T-helper 22 cell (primary cell): ENCODE measurements at places on chromosomes 6 and 20.

GRCh38 chr6:293193-294174 lies 1.2 kb downstream of the DUSP22 start:
- DNase-seq: no peak

DNA sequence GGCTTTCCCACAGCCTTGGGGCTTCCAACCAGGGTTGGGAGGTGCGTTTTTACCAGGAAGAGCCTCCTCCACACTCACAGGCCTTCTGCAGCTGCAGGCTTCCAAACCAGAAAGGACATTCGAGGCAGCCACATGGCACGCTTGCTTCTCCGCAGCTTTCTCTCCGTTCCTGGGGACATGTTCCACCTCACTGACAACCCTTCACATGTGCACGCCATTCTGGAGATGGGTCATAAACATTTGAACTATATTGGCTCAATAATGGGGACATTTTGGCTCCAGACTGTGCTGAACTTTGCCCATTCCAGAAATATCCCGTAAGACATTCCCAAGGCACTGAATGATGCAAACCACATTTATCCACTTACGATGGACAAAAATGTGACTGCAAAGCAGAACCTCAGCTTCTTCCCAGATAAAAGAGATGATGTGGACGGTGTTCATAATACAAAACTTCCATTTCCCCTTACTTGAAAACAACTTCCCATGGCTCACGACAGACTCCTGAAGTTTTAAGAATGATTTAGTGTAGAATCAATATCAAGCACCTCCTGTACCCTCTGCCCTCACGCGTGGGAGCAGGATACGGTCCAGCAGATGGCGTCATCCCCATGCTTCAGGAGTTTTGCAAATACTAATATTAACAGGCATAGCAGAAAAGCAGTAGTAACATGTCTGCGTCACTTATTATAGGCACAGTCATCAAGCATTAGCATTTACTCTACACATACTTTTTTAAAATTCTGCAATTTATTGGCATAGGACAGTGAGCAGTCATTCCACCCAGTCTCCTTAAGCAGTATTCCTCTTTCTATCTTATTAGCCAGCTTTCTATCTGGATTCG lies 25.4 kb upstream of the FOXF2 start:
- DNase-seq: no peak

DNA sequence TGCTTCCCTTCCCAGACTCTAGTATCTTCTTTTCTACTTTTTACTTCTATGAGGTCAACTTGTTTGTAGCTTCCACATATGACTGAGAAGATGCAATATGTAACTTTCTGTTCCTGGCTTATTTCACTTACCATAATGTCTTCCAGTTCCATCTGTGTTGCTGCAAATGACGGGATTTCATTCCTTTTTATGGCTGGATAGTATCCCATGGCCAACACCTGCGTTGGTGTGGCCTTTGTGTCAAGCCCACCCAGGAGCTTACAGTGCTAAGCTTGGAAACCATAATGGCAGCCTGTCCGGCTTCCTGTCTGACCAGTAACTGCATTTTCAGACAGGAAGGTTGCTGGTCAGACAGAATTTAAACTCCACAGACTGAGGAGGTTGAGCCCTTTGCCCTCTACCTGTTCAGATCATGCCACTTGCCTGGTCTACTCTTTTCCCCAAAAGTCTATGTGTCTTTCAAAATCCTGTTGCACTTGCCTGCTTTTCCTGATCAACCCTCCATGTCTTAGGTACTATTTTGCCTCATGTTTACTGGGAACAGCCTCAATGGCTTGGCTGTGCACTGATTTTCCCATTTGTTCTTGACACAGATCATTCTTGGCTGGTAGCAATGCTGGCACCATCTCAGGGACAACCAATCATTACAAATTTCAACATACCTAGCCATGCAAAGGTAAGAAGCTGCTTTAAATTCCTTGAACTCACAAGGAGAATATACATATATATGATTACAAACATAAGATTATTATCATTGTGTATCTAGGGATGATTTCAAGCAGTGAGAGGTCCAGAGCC lies 114.3 kb upstream of the PLEKHG1 start:
- no peak for DNase-seq

DNA sequence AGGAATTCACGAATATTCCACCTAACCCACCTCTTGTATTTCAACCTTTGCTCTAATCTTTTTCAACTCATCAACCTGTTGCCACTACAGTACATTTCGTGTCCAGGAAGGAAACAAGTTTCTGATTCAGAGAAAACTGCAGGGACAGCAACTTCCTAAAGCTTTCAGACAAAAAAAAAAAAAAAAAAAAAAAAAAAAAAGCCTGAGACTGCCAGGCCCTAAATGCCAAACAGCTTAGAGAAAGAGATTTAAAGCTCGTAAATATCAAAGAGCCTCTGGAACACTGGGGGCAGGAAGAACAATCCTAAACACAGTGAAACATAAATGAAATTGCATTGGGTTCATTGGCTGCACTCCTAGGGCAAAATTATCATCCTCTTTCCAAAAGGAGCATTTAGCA lies 411.2 kb upstream of the SPTLC3 start:
- no peak for DNase-seq

DNA sequence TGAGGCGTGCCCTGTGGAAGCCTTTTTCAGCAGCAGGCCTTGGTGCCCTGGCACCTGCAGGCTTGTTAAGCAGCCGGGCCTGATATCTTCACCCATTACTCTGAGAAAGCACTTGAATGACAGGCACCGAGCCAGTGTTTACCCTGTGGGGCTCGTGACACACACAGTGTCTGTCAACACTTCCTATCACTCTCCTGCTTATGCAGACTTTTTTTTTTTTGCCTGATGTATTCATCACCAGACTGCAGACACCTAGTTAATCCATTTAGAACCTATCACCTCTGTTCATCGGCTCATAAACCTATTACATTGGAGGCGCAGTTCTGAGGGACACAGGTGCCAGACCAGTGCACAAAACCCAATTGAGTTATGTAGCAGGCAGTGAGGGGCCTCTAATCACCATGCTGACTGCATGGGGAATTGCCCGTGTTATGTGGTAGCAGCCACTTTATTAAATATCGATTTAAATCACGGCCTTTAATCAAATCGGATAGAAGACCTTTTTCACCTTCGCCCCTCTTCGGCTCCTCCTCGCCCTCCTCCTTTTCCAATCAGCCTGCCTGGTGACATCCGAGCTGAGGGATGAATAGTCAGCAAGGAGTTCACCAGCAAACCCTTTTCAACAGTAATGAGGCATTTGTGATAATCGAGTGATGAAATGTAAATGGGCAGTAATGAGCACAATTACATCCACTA lies 962.9 kb upstream of the SLC35B3 start:
- no peak for DNase-seq

DNA sequence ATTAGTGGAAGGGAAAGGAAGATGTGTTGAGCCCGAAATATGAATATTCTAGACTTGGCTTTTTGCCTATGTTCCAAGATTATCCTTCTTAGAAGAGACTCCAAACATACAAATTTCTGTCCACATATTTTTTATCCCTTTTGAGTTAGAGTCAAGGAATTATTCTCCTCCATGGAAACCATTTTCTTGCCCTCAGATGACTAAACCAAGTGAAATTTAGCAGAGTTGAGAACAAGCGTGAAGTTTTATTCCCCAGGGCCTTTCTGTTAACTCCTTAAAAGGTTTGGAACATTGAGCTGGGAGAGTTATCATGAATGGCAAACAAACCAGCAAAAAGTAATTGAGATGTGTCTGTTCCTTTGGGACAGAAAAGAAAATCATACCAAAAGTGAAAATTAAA lies 286.1 kb upstream of the PLCB4 start:
- no peak for DNase-seq

DNA sequence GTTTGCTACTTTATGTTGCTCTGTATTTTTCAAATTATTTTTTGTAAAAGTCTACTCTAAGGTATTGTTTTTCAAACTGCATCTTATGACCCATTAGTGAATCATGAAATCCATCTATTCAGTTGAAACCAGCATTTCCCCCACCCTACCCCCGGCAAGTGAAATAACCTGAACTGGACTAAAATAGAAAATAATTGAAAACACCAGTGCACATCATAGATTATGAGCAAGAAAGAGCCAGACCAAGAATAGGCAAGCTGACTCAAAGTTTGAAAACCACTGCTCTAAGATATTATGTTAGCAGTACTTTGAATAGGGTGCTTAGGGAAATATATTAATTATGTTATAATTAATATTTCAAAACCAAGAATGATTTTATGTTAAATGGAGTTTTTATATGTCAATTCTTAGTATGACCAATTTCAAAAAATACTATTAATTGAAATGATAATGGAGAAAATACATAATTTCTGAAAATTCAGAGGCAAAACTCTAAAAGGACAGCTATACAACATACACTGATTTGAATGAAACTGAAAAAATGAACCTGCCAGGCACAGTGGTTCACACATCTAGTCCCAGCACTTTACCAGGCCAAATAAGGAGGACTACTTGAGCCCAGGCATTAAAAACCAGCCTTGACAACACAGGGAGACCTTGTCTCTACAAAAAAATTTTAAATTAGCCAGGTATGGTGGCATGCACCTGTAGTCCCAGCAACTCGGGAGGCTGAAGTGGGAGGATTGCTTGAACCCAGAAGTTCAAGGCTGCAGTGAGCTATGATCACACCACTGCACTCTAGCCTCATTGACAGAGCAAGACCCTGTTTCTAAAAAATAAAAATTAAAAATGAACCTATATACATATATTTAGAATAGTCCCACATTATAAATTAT lies 112.0 kb downstream of the CDK19 start:
- DNase-seq: no peak

DNA sequence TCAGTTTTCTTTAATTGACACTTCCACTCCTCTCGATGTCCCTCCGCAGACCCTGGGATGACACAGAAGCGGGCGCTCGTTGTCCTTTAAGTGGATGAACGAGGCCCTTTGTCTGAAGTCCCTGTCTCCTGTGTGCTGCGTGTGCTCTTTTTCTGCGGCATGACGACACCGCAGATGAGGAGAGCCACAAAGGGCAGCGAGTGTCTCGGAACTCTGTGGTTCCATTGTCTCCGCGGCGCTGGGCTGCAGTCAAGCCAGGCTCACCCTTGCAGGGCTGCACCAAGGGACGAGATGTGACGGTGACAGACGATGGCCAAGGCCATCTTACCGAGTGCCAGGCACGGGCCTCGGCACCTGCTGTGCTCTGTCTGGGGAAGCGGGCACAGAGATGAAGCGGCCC lies 10.6 kb downstream of the PRR18 start:
- DNase-seq: no peak

- no peak for DNase-seq
Measured at GRCh38 chr6:154962753-154963152, 32.4 kb upstream of the TIAM2 start.

DNA sequence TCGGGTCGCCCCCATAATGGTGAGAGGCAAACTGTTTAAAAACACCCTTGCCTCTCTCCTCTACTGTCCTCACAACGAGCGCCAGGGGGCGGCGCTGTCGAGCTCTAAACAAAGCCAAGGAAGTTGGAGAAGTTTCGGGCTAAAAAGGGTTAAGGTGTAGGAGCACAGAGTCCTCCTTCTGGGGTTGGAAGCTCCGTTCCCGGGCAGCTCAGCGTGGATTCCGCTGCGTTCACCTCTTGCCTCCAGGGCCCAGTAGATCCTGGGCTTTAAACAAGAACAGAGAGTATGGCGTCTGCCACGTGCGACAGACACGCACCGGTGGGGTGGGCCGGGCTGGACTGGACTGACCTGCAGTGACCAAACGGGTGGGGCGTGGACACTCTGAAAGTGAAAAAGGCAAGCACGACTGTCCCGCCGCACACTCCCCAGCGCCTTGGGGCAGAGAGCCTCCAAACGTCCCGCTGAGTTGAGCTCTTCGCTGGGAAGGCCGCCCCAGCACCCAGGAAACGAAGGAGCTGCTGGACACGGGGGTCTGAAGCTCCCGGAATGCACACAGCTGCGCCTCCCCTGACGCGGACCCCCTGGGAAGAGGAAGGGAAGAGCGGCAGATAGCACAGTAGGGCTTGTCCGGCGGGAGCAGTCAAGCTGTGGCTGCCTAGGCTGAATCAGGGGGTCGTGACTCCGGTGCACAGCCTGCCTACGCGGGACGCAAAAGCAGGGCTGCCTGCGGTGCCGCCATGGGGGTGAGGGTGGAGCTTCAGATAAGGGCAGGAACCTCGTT lies 1.6 kb upstream of the THBD start:
- no peak for DNase-seq

DNA sequence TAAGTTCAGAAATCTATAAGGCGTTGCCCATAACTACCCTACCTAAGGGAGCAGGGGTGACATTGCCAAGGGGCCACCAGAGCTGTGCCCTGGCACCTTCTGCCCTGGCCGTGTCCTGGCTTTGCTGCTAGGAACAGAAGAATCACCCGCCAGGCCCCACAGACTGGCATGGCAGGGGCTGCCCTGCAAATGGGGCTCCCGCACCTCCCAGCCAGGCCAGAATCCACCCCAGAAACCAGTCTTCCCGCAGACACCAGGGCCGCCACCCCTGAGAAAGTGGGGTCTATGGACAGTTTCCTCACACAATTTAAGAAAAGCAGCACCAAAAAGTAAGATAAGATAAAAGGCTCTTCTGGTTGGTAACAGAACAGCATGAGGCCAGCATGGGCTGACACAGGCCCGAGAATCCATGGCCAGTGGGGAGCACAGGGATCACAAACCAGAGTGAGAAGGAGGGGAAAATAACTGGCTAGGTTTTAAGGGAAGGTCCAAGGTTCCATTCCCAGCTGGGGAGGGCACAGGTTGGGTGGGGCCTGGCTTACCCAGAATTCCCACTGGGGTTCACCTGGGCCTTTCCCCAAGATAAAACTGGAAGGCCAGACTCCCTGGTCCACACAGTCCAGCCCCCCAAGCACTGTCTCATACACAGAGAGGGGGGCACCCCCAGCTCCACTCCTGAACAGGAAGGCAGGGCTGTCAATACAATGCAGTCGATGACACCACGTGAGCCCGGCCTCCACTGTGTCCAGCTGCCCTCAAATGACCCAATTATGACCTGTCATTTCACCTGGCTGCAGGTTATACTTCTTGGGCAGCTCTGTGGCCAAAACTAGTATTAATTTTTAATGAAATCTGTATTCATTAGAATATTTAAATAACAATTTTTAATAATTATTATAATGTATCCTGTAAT lies 59.4 kb downstream of the PYGB start:
- no peak for DNase-seq

GRCh38 chr6:92757925-92758324 lies 661.4 kb downstream of the EPHA7 start:
- no peak for DNase-seq

GRCh38 chr6:110971468-110971867 lies 10.4 kb upstream of the RPF2 start:
- DNase-seq: no peak
